ENCODE measurements at places on chromosomes 4 and X. TPM values are rescaled to one million over a fixed set of nuclear protein-coding genes. Genes with fewer than 3 reads are reported as not detected.

DIPK2B gene
- total RNA-seq, result 31.8 TPM

TTC29 gene
- total RNA-seq, result not detected

DGKK gene
- total RNA-seq, result not detected

S100P gene
- not detected for total RNA-seq

PNMA6F gene
- total RNA-seq, result not detected

- H3K36me3 ChIP-seq, result no peaks in the 10 kb centered on the region
- H3K4me1 ChIP-seq, result no peaks in the 10 kb centered on the region
- peaks cover 61% of the 10 kb centered on the region for H3K27me3 ChIP-seq
- H3K4me3 ChIP-seq, result no peak overlapping the region
- no peak overlapping the region for H3K27ac ChIP-seq
- DNase-seq, result no peak
These were observed 64.2 kb upstream of the ADRA2C start for GRCh38 chr4:3701736-3702560.

DNA sequence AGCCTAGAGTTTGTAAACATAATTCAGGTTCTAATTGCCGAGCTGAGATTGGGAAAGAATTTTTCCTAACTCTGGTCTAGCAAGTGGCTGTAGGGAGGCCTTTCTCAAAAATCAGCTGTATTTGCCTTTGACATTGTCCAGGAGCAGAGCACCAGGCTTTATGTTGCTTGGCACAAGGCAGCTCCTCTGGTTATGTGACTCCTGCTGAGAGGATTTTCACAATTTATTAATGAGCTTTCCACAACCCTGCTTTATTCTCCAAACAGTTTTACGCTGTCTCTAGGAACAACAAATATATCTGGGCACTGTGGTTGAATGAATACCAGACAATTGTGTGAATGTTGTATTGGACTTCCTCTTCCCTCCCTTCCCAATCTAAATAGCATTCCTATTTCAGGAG lies 14.9 kb downstream of the LSM6 start:
- H3K27me3 ChIP-seq, result no peaks in the 10 kb centered on the region
- no peak for DNase-seq
- H3K36me3 ChIP-seq, result peaks cover 5% of the 10 kb centered on the region
- no peak overlapping the region for H3K4me3 ChIP-seq

DNA sequence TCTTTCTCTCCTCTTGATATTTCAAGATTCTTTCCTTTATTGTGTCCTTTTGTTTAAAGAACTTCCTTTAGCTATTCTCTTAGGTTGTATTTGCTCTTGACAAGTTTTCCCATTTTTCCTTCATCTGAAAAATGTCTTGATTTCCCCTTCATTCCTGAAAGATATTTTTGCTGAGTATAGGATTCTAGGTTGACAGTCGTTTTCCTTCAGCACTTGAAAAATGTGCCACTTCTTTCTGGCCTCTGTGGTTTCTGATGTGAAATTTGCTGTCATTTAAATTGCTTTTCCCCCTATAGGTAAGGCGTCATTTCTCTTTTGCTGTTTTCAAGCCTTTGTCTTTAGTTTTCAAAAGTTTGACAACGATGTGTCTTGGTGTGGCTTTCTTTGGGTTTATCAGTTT lies 23.3 kb upstream of the LAMTOR3 start:
- no peak overlapping the region for H3K27ac ChIP-seq
- DNase-seq, result no peak
- no peaks in the 10 kb centered on the region for H3K27me3 ChIP-seq
- no peaks in the 10 kb centered on the region for H3K36me3 ChIP-seq

DNA sequence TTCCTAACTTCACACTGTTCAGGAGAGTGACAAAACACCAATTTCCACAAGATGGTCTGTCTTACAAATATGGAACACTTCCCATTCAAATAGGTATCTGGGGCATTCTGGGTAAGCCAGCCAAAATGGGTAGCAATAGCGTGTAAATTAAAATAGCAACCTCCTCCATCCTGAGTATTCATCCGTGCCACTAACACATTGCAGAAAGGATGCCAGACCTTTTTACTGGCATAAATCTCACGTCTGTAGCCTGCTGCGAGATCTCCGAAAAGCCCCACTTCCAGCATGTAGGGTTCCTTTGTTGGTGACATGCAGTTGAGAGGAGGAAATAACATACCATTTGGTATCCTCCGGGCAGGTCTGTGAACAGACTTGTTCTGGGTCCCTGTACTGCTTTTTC lies 52.7 kb upstream of the RAI2 start:
- H3K36me3 ChIP-seq, result no peaks in the 10 kb centered on the region
- DNase-seq, result no peak
- H3K27ac ChIP-seq, result no peak overlapping the region
- no peaks in the 10 kb centered on the region for H3K27me3 ChIP-seq
- H3K4me3 ChIP-seq, result no peak overlapping the region

- no peaks in the 10 kb centered on the region for H3K36me3 ChIP-seq
- H3K4me1 ChIP-seq, result no peaks in the 10 kb centered on the region
- no peak overlapping the region for H3K27ac ChIP-seq
- H3K27me3 ChIP-seq, result no peaks in the 10 kb centered on the region
- DNase-seq, result no peak
- no peak overlapping the region for H3K4me3 ChIP-seq
These were observed 12.2 kb downstream of the MTTP start for GRCh38 chr4:99586797-99587196.

GRCh38 chr4:91829531-91829930 lies 474.2 kb upstream of the GRID2 start:
- no peak overlapping the region for H3K4me3 ChIP-seq
- H3K36me3 ChIP-seq, result no peaks in the 10 kb centered on the region
- H3K27ac ChIP-seq, result no peak overlapping the region
- H3K27me3 ChIP-seq, result no peaks in the 10 kb centered on the region
- no peaks in the 10 kb centered on the region for H3K4me1 ChIP-seq
- DNase-seq, result no peak

GRCh38 chr4:165766976-165767375 lies 106.1 kb upstream of the TLL1 start:
- DNase-seq, result no peak
- H3K27me3 ChIP-seq, result no peaks in the 10 kb centered on the region
- H3K27ac ChIP-seq, result no peak overlapping the region
- H3K4me3 ChIP-seq, result no peak overlapping the region
- no peaks in the 10 kb centered on the region for H3K4me1 ChIP-seq

DNA sequence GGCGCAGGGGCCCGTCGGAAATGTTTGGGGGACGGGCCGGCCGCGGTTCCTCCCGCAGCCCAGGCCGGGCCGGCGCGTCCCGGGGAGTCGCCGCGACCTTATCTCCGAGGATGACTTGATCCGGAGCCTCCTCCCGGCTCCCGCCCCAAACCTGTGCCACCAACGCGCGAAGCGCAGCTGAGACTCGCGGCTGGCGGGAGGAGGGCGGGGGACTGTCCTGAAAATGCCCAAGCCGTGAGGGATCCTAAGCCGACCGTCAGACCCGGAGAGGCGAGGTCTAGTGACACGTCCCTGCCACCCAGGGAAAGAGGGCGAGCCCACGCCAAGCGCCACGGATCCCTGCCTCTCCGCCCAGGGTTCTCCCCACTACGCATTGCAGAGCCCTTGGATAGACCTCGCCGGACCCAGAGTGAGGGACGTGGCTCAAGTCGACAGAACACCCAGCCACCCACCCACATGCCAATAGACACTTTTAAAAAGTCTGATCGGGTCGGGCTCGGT lies 26.9 kb downstream of the UTP14A start:
- H3K4me3 ChIP-seq, result peak overlapping the region; percentile 81
- peaks cover 5% of the 10 kb centered on the region for H3K4me1 ChIP-seq
- DNase-seq, result peak; percentile 47
- H3K36me3 ChIP-seq, result peaks cover 4% of the 10 kb centered on the region

GRCh38 chr4:74543983-74544382 lies 99.0 kb downstream of the AREG start:
- no peaks in the 10 kb centered on the region for H3K27me3 ChIP-seq
- H3K36me3 ChIP-seq, result no peaks in the 10 kb centered on the region
- H3K4me3 ChIP-seq, result no peak overlapping the region
- no peak for DNase-seq
